NCI-H2081 treated with DMSO at 0.1 percent for 48 hours (cell line): ENCODE measurements at places on chromosomes 12 and 14.

GRCh38 chr12:95316798-95317197 is 99.2 kb downstream of the VEZT start:
- no peak for DNase-seq

- DNase-seq, result no peak
Measured at GRCh38 chr14:88791629-88792472, 902 bp downstream of the EML5 start.

DNA sequence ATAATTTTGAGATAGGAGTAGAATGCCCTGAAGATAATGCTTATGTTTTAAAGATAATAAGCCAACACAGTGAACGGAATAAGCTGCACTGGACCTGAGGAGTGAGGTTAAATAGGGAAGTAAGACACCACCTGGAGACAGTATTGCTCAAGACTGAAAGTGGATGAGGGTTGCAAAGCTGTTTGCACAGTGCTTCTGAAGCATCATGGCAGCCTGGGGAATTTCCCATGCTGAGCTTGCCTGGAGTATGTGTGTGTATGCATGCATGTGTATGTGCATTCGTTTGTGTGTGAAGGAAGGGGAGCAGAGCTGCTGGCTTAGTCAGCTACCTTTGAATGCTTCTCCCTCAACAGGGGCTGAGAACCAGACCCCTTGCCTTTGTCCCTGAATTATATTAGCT is 35.8 kb downstream of the BHLHE41 start:
- no peak for DNase-seq

GRCh38 chr14:99809360-99809759 is 16.1 kb downstream of the EML1 start:
- DNase-seq, result no peak

DNA sequence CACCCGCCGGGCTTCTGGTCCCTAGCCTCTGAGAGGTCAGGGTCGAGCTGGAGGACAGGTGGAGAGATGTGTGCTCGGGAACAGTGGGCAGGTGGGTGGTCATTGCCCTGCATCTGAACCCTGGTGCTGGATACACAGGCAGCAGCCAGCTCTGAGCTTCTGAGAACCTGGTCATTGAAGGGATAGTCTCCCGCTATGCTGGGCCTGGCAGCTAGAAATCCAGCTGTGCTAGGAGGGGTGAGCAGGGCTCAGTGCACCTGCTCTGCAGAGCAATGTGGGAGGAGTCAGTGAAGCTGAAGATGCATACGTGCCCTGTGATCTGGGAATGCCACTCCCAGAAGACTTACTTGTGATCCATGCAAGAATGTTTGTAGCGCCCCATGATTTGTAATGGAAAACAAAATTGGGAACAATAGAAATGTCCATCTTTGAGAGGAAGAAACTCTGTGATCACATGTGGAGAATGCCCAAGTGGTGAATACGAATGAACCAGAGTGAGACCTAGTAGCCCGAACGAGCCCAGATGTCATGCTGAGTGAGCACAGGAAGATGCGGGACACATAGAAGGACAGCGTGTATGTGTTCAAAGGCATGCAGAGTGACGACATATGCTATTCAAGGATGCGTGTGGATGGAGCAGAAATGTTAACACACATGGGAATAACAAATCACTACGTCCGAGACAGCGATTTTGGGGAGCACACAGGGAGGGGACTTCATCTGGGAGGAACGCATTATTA is 63.4 kb downstream of the AACS start:
- no peak for DNase-seq

- DNase-seq, result no peak
Measured at GRCh38 chr12:65306366-65307168, 28.1 kb downstream of the MSRB3 start.

DNA sequence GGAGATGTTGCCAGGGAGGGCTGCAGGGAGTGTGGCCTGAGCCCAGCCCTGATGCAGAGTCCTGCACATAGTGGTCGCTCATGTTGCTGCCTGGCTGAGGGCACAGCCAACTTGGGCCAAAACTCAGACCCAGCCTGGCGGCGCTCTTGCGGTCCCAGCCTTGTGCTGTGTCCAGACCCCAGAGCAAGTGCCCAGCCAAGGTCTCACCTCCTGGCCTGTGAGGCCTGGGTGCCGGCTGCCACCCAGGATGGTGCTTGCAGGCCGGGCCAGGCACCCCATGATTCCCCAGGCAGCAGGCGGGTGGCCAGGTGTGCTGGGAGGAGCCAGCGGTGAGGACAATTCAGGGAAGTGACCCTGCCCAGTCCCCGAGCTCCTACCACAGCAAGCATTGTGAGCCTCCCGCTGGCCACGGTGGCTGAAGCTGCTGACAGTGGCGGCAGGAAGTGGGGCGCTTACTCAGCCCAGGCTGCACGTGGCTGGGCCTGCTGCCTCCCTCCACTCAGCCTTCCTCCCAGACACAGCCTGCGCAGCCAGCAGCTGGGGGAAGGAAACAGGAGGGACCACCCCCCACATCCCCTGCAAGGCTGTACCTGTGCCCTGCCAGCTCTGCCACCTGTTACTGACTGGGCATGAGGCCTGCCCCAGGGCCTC is 17.7 kb upstream of the PGF start:
- no peak for DNase-seq

- no peak for DNase-seq
Measured at GRCh38 chr12:89960607-89961394, 252.2 kb upstream of the ATP2B1 start.

GRCh38 chr14:23568600-23569331 is 1.2 kb upstream of the AP1G2 start:
- DNase-seq, result no peak

GRCh38 chr12:47808050-47808449 is 11.7 kb downstream of the HDAC7 start:
- DNase-seq, result no peak

GRCh38 chr14:30657606-30658163 is 35.6 kb downstream of the SCFD1 start:
- no peak for DNase-seq

DNA sequence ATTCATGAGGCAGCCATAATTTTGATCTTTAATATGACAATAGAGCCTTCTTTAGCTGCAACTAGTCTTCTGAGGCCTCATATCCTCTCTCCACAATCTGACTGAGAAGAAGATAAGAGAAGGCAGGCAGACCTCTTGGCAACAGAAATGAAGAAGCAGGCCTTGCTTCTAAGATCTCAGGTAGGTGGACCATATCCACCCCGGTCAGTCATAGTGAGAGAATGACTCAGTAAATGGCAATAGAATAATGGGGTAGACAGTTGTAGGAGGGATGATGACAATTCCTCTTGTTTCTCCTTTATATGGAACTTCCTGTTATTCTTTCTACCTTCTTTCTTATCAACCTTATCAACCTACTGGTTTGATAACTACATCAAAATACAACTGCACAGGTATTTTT is 246.7 kb upstream of the G2E3 start:
- DNase-seq, result no peak

- DNase-seq, result no peak
Measured at GRCh38 chr12:12176402-12176801, 90.4 kb downstream of the LRP6 start.

GRCh38 chr14:92431199-92431725 is 82.3 kb upstream of the RIN3 start:
- no peak for DNase-seq

DNA sequence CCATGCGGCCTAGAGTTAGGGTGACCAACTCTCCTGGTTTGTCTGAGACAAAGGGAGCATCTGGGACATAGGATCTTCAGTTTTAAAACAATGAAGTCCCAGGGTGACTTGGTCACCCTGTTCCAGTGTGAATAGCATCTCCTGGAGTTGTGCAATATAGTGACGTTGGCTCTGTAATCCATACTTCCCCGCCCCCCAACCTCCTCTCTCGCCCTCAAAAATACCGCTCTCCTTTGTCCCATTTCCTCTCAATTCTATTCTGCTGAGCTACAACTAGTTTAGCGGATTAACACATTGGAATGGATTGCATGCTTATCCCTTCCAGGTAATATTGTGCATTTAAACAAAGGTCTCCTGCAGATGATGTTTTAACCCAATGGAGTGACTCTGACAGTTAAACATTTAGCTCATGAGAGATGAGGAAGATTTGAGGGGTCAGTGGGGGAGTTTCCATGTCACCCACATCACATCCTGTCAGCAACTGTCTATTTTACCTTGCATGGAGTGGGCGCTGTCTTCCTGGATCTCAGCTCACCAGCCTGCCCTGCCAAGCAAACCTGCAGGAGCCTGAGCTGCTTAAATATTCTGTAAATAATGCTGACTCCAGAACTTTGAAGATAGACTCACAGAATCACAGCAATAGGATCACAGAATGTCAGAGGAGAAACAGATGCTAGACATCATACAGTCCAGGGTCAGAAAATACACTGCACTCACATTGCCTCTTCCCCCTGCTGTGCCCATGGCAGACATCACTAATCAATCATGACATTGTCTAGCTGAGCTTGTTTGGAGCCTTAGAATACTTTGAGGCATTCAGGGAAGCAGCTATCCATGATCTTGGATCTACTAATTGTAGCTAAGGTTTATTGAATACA is 43.0 kb downstream of the MAP1LC3B2 start:
- DNase-seq, result no peak

DNA sequence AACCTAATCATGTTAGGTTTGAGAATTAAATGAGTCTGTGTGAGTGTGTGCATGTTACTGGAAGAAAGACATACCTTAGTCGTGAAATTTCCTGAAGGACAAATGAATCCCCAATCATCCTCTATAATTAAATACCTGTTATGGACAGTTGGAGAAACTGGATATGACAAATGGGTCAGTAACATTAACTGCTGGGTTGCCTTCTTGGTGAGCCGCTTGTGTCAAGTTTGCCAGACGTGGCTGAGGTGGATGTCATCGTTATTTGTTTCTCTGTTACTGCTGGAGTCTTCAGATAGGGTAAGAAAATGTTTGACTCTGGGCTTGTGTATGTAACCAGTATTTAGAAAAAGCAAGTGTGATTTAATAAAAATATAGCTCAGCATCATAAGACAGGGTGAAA is 131.6 kb downstream of the CAND1 start:
- DNase-seq, result no peak

DNA sequence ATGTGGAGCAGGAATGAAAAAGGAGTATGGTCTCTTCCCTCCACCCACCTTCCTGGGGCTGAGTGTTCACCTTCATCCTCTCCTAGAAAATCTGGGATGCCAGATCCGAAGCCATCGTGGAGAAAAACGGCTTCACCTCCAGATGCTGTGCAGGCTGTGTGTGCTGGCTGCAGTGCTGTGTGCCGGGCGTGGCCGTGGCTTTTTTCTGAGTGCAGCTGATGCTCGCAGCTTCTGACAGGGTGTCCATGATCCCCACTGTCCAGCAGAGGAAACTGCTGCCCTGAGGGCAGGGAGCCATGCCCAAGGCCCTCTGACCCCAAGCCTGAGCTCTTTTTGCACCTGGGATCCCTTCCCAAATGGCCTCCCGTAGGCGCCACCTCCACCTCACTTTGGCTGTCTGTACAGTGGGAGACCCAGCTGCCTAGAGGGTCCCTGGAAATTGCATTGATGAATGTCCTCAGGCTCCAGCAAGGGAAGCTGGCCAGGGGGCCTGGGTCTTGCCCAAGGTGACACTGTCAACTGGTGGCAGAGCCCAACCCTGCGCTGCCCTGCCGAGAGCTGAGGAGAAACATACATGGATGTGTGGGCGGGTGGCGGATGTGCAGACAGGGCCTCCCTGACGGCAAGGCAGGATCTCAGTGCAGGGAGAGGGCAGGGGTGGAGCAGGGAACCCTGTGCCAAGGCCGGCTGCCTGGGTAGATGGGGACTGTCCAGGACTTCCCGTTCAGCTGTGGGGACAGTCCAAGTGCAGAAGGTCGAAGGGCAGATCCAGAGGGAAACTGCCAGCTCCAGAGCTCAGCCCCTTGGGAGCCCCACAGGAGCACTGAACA is 53.3 kb downstream of the BEGAIN start:
- DNase-seq, result no peak

DNA sequence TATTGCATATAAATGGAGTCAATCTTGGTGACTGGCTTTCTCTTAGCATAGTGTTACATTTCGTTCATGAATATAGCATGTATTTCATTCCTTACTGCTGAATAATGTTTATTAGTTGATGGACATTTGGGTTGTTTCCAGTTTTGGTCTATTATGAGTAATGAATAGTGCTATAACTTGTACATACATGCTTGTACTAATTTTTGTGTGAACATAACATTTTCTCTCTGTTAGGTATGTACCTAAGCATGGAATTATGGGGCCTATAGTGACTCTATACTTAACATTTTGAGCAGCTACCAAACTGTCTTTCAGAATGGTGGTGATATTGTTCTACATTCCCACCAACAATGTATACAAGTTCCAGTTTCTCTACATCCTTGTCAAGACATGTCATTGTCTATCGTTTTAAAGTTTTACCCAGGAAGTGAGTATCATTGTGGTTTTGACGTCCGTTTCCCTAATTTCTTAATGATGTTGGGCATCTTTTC is 23.1 kb downstream of the ATP2A2 start:
- no peak for DNase-seq

DNA sequence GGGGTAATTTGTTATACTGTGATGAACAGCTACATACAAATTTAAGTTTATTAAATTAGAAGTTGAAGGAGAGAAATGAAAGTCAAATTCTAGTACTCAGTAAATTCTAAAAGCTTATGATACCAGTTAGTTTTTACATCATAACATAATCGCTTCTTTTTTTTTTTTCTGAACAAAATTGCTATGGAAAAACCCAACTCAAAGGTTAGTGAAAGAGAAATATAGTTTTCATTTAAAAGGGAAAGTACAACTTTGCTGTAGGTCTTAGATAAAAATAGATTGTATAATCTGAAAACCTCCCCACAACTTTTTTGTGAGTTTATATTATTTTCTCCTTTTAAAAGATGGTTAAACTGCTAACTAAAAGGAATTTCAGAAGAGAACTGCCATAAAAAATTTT is 53.7 kb upstream of the LRRK2 start:
- no peak for DNase-seq

DNA sequence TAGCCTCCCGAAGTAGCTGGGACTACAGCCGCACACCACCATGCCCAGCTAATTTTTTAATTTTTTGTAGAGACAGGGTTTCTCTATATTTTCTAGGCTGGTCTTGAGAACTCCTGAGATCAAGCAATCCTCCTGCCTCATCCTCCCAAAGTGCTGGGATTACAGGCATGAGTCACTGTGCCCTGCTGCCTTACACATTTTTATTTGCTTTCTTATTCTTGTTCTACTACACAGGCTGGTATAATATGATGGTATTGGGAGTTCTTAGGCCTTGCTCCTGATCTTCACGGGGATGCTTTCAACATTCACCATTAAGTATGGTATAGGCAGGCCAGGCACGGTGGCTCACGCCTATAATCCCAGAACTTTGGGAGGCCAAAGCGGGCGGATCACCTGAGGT is 21.2 kb downstream of the DGLUCY start:
- no peak for DNase-seq

DNA sequence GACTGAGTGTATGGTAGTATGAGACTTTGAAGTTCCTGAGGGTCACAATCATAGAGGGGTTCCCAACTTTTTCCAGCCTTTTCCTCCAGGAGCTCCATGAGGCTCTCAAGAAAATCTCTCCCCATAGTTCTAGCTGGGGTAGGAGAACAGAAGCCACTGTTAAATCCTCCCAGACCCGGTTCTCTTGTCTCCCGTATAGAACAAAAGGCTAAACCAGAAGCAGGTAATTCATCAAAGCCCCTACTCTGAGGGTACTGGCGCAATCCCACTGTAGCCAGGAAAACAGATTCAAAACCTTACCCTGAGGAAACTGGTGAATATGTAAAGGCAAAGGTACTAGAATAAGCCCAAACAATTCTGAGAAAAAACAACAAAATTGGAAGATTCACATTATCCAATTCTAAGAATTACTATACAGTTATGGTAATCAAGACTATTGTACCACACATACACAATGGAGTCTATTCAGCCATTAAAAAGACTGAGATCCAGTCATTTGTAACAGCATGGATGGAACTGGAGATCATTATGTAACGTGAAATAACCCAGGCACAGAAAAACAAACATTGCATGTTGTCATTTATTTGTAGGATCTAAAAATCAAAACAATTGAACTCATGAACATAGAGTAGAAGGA is 20.5 kb downstream of the OR8S1 start:
- no peak for DNase-seq
